ENCODE measurements at places on chromosomes 1 and 21.
A peak's percentile ranks its signal among the peaks of the same experiment; 100 is the strongest.

DNA sequence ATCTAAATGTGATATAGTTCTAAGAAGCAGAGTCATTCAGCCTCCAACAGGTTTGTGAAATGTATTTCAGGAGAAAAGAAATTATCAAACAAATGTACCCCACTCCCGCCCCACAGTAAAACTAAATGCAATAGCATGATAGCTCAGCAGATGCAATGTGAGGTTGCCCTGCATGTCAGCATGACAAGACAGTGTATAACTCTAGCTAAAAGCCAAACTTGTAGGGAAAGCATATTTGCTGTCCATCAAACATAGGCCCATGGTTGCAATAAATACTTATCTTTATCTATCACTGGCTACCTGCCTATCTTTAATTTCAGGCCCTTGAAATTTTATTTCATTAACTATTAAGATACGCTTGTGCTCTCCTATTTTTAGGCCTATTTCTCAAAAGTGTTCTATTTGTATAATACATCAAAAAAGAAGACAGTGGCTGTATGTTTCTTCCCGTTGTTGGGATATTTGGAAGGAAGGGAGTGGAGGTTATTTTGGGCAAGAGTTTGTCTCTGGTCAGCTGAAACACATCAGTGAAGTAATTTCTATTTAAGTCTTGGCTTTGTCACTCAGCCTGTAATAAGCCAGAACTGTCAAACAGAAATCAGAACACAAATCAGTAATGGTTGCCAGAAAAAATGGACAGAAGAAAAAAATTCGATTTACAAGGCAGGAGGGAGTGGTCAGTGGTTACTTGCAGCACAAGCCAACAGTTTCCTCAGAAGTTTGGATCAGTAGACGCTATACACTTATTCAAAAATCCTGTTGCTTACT is 307.4 kb upstream of the ADGRL2 start:
- no peak for DNase-seq

DNA sequence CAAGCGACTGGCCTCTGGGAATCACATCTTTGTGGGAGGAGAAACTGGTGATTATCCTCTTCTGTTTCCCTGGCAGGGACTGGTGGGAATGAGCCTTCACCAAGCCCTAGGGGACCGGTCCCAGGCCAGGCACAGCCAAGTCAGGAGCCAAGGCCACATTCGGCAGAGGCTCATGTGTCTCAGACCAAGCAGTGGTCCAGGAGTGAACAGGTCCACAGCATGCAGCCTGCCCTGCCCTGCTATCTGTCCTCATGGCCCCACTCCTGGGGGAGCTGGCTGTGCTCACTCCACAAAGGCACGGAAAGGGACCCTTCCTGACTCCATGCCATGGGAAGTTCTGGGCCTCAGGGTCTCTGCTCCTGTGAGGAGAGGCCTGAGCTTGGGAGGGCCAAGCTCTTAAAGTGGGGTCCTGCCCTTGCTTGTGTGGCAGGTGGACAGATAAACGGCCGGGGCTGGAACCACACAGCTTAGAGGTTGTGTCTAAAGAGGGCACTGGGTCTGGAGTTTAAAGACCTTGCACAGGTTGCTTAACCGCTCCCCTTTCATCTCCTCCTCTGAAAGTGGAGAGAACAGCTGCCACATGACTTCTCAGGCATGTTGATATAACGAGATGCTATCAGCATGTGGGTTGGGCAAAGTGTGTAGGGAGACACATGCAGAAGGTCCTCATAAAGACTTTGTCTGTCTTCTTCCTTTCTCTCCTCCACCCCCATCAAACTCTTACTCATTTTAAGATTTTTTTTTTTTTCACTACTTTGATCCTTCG is 57.5 kb downstream of the CASQ2 start:
- no peak for DNase-seq

DNA sequence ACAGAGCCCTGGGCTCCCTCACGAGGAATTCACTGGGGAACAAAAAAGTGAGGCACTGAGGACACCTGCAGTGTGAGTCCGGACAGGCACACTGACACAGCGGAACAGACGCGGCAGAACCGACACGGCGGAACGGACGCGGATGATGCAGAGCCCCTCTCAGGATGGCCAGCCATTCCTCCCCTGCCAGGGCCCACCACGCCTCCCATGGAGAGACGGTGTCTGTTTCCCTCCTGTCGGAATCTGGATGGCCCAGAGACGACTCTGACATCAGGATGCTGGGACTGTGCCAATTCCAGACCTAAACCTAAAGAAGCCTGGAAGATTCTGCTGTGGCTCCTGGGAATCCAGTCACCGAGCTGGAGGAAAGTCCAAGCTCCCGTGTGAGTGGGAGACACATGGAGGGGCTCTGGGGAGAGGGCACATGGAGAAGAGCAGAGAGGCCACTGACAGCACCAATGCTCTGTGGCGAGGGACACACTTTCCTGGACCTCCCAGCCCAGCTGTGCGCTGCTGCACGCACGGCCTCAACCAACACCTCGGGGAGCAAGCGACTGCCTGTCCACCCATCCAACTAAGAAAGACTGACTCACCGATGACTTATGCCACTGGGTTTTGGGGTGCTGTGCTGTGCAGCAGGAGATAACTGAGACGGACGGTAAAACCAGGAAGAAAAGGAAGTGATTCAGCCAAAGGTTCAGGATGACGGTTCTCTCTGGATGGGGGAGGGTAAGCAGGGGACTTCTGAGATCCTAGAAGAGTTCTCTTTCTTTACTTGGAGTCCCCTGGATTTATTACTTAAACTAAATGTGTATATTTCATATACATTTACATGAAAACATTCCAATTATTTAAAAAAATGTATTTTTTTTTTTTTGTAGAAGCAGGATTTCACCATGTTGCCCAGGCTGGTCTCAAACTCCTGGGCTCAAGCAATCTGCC is 23.3 kb downstream of the ZBTB17 start:
- peak; percentile 38 for DNase-seq

DNA sequence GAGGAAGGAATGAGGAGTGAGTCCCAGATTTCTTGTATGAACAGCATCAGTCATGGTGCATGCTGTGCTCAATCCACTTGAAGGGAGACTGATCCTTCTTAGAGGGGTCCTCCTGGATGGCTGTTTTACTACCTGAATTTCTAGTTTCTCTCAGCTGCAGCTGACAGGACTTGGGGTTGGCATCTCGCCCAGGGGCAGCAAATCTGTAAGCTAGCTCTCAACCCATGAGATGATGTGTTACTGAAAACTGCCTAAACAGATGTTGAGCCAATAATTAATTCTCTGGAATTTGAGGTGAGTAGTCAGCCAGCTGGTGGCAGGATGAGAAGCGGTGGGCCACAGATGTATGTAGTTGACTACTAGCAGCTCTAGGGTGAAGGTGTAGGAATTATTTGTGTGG is 19.6 kb downstream of the BACH1 start:
- DNase-seq: no peak

- DNase-seq: no peak
Observed at GRCh38 chr1:28871631-28872401, 42.6 kb upstream of the EPB41 start.
